ENCODE measurements at places on chromosomes 16 and 17.

DNA sequence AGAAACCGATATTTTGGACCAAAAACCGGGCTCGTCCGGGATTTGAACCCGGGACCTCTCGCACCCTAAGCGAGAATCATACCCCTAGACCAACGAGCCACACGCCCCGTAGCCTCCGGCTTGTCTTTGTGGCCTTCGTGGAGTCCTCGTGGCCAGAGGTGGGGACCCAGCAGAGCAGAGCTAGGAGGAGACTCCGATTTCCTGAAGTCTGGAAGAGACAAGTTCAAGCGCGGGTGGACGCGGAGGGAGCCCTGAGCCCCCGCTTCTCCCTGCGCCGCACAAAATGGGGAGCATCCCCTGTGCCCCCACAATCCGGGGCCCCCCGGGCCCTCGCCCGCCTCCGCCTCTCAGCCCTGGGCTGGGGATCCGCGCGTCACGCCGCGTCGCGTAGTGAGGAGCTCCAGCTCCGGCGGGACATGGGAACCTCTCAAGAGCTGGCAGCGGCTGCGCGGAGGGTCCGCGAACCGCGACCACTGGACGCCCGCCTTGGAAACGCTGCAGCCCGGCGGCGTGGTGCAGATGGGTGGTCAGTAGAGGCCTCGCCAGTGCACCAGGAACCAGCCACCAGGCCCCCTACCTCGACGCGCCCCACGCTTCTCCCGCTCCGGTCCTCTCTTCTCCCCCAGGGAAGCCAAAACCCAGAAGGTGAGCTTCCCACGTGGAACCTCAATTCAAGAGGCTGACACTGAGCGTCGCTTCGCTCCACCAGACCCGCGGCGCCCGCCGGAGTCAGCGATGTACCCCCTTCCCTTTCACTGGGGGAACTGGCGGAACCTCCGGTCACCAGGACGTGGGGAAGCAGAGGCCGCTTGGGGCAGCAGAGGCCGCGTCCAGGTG is 5.2 kb upstream of the OR1F1 start:
- no peak for ATAC-seq

DNA sequence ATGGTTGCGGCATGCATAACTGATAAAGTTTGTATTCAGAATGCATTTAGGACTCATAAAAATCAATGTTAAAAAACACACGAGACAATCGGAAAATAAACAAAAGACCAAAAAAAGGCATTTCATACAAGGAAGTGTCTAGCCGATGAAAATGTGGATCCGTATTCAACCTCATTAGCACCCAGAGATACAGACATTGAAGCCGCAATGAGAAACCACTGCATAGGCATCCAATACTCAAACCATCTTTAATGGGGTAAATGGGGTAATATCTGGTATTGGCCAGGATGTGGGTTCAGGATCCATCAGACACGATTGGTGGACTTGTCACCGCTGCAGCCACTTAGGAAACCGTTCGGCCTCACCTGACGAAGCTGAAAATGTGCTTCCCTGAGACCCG is 47.4 kb upstream of the ENPP7 start:
- ATAC-seq = no peak

- ATAC-seq = no peak
These were observed 31.8 kb downstream of the SLC39A11 start for GRCh38 chr17:73060721-73061120.

DNA sequence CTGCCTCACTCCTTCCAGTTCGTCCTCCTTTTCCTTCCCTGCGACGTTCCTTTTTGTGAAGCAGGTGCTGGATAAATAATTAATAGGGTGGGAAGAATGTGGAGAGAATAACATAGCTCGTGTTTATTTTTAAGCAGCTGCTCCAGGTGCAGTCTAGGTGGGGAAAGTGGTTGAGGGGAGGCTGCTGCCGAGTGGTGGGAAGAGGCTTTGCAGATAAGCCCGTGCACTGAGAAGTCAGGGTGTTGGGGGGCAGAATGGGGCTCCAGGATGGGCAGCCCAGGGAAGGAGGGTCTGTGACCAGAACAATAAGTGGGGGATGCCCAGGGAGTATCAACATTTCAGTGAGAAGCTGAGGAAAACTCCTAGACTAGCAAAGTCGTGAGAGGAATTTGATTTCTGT is 300.5 kb downstream of the CPPED1 start:
- ATAC-seq = no peak

- no peak for ATAC-seq
These were observed 12.2 kb upstream of the CDH5 start for GRCh38 chr16:66354034-66354909.

DNA sequence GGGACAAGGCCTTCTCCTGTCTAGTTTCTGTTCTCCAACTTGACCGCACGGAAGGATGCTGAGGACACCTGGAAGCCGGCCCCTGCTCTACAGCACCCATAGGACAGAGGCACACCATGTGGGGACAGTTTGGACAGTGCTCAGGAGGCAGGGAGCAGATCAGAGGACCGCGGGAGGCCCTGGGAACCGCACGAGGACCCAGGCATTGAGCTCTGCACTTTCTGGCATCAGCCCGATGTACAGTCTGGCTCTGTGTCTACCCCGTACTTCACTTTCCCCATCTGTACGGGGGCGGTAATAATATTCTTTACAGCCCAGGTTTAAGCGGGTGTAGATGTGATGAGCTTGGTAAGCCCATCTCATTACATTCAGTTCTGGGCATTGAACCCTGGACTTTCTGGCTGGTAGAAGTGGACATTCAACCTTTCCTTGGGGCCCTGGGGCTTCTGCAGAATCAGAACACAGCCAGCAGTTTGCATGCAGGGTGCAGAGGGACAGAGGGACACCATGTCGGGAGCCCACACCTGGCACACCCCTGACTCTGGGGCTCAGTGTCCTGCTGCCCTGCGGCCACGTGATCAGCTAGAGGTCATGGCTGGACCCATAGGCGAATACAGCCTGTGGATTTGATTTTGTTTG is 258.7 kb downstream of the SEC14L1 start:
- no peak for ATAC-seq

GRCh38 chr17:69012895-69013805 is 47.6 kb downstream of the ABCA9 start:
- ATAC-seq = no peak

DNA sequence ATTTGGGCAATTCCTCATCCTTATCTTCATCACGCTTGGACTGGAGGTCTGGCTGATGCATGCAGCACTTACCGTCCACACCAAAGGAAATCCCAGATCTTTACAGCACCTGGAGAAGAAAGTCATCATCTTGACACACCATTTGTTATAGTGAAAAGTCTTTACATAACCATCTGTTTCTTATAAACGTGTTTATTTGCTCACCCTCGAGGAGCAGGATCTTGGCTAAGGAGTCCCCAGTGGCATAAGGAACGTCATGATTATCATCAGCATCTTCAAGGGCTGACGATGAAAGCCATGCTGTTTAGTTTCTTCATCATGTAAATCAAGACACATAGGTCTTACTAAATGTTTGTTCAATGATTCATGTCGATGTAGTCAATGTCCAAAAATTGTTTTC is 248.8 kb upstream of the ELAC2 start:
- ATAC-seq = no peak

DNA sequence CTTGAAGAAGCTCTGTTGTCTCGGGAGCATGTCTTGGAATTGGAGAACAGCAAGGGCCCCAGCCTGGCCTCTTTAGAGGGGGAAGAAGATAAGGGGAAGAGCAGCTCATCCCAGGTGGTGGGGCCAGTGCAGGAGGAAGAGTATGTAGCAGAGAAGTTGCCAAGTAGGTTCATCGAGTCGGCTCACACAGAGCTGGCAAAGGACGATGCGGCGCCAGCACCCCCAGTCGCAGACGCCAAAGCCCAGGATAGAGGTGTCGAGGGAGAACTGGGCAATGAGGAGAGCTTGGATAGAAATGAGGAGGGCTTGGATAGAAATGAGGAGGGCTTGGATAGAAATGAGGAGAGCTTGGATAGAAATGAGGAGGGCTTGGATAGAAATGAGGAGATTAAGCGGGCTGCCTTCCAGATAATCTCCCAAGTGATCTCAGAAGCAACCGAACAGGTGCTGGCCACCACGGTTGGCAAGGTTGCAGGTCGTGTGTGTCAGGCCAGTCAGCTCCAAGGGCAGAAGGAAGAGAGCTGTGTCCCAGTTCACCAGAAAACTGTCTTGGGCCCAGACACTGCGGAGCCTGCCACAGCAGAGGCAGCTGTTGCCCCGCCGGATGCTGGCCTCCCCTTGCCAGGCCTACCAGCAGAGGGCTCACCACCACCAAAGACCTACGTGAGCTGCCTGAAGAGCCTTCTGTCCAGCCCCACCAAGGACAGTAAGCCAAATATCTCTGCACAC is 21.2 kb downstream of the AKAP1 start:
- ATAC-seq = peak; percentile 14

DNA sequence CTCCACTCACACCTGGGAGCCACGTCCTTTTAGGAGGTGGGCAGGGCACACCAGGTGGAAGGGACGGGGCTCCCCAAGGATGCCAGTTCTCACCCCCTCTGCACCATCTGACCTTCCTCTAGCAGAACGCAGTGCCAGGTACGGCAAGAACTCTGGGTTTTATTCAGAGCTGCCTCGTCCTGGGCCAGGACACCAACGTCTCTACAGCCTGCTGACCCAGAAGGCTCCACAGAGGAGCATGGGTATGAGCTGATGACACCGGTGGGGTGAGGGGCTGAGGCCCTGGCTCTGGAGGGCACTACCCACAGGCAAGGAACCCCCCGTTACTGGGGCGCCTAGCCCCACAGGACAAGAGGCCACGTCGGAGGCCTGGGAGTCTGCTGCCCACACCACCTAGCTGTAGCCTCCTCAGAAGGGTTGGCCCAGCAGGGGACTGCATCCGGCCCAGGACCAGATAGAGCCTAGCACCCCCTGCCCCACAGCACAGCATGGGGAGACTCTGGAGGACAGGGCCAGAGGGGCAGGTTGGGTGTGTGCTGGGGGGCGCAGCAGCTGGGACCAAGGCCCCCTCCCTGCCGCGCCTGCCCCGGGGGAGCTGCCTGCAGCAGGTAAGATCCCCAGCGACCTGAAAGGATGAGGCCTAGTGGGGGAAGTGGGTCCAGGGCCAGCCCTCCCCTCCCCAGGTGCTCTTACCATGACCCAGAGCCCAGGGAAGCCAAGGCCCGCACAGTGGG is 13.9 kb downstream of the BCAR1 start:
- ATAC-seq = no peak

- no peak for ATAC-seq
These were observed 870.1 kb downstream of the CDH11 start for GRCh38 chr16:64251742-64252141.

DNA sequence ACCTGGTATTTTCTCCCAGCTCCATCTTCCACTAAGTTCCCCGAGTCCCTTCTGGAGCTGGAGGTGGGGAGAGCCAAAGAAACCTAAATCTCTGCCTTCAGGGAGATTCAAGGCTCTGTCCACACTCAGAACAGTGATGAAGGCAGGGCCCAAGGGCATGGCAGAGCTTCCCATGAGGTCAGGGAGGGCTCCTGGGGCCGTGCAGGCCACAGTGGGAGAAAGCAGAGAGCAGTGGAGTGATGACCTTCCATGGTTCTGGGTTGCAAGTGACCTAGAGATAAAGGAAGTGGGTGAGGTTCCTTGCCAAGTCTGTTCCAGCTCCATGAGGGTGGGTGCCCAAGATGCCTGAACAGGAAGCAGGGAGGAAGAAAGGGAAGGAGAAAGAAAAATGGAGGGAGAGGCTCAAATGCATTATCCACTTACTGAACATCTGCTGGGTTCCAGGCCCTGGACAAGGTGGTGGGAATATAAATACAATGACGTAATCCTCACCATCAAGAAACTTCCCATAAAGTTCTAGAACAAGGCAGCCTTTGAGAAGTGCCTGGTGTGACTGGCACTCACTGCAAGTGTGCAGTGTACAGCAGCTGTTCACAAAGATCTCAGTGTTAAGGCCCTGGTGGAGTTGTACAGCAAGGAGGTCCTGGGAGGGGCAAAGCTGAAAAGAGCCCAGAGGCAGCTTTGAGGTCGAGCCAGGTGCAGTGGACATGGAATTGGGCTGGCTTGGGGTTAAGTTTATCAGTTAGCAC is 13.3 kb downstream of the TBKBP1 start:
- no peak for ATAC-seq

DNA sequence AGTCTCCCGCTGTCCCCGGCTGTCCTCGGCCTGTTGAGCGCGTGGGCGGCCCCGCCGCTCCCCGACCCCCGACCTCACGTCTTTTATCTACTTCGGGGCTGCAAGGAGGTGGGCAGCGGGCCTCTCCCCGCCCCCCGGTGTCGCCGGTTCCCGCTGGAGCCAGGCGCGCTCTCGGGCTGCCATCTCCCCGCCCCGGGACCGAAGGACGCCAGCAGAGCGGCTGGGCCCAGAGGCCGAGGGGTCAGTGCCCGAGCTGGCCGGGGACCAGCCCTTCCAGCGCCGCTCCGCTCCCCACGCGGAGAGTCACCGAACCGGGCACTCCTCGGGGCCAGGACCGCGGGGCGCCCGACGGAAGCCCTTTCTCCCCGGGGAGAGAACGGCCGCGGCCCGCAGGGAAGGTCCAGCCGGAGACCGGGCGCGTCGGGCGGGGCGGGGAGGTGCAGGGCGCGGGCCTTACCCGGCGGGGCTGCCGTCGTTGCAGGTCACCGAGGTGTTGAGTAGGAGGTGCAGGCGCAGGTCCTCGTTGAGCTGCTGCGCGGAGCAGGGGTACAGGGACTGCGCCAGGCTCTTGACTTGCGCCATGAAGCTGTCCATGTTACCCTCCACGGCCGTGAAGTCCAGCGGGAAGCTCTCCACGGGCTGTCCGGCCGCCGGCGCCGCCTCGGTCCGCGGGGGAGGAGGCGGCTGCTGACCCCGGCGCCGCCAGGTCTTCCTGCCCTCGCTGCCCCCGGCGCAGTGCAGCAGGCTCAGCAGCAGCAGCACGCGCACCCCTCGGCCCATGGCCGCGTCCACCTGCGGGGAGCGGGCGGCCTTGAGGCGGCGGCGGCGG is 643 bp downstream of the NOTUM start:
- ATAC-seq = no peak

GRCh38 chr17:78265121-78265520 is 33.7 kb downstream of the TMEM235 start:
- no peak for ATAC-seq

DNA sequence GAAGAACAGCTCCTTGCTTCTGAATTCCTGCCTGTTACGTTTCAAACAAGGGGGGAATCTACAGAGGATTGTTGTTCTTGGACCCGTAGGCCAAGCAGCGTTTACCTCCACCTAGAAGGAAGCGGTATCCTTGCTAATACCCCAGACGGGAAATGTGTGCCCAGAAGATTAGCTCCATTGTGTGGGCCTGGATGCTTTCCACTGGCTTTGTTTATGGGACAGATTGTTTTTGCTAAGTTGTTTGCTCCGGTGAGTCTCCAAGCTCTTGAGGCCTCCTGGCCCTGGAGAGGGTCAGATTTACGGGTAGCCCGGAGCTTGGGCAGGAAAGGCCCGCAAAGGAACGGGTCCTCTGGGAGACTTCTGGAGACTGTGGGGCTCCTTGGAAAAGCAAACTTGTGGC is 28.4 kb upstream of the MRTFB start:
- peak; percentile 72 for ATAC-seq

DNA sequence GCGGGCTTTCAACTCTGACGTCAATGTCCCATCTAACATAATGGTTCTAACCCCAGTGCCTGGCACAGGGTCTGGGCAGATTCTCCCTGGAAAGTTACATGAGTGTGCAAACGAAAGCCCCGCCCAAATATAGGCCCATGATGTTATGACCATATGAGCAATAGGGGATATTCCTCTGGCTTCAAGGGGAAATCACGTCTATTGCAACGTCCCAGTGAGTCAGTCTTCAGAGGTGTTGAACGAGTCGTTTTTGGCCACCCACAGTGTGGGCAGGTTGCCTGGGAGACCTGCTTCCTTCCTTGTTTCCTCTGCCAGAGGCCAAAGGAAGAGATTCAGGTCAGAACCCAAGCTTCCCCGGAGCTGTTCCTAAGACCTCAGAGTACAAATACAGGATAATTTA is 30.3 kb downstream of the PIK3R5 start:
- no peak for ATAC-seq

Data from gastroesophageal sphincter (tissue), 4 donors.